ENCODE measurements at places on chromosomes 2 and 18.

DNA sequence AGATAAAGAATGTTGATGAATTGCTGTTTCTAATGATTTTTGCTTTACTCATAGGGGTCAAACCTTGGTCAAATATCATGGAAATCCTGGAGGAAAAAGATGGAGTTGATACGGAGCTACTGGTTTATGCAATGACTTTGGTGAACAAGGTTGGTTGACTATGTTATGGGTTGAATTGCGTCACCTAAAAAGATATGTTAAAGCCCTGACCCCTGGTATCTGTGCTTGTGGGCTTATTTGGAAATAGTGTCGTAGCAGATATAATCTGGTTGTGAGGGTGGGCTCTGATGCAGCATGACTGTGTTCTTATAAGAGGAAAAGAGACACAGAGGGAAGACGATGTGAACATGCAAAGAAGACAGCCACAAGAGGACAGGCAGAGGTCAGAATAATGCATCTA, 226.2 kb downstream of the TPGS2 start:
- no peak for DNase-seq
- H3K27me3 ChIP-seq: no peaks in the 10 kb centered on the region

DNA sequence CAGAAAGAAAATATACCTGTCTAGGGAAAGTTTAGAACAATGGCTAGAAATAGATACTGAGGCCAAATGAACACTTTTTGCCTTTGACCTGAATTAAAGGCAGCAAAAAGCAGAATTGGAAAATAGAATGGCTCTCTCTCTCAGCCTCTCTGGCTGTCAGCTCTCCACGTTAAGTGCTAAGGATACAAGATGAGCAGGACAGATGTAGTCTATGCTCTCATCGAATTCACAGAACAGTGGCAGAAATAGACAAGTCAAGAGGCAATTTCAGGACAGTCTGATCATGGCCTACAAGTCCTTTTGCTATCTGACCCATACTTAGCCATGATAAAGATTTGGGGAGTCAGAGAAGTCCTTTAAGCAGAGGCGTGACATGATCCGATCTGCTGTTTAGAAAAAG, 120.2 kb upstream of the CREB1 start:
- peaks cover 15% of the 10 kb centered on the region for H3K4me1 ChIP-seq
- H3K36me3 ChIP-seq: no peaks in the 10 kb centered on the region
- H3K4me3 ChIP-seq: no peak overlapping the region
- H3K27me3 ChIP-seq: no peaks in the 10 kb centered on the region
- no peak overlapping the region for H3K27ac ChIP-seq
- no peak for DNase-seq

- H3K4me1 ChIP-seq: no peaks in the 10 kb centered on the region
- no peak overlapping the region for H3K4me3 ChIP-seq
- H3K27me3 ChIP-seq: no peaks in the 10 kb centered on the region
- peaks cover 11% of the 10 kb centered on the region for H3K36me3 ChIP-seq
- no peak for DNase-seq
- H3K27ac ChIP-seq: no peak overlapping the region
These were observed 121.6 kb downstream of the ZRANB3 start for GRCh38 chr2:135409436-135409835.

GRCh38 chr2:149164296-149164695, 125.8 kb downstream of the LYPD6B start:
- no peaks in the 10 kb centered on the region for H3K27me3 ChIP-seq
- no peak for DNase-seq
- no peaks in the 10 kb centered on the region for H3K4me1 ChIP-seq
- no peak overlapping the region for H3K4me3 ChIP-seq

DNA sequence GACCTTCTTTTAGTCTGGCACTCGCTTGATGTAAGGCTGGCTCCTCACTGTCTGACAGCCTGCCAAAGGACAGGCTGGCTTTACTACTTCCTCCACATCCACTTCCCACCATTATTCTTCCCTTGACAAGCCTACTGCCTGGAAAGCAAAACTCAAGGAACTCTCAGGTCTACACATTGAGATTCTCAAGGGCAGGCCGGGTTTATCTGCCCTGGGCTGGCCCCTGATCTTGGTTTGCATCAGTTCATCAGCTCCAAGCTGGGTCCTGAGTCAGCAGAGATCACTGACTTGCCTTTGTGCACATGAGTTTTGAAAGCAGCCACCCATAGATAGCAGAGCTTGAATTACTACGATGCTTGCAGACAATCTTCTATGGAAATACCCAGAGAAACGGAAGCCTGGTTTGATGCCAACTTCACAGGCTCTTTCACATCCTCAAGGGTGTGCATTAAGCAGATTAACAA, 53.9 kb downstream of the KCTD18 start:
- no peaks in the 10 kb centered on the region for H3K27me3 ChIP-seq
- H3K27ac ChIP-seq: no peak overlapping the region
- H3K4me1 ChIP-seq: peaks cover 16% of the 10 kb centered on the region
- DNase-seq: no peak
- peaks cover 11% of the 10 kb centered on the region for H3K36me3 ChIP-seq

- no peak overlapping the region for H3K27ac ChIP-seq
- peaks cover 4% of the 10 kb centered on the region for H3K36me3 ChIP-seq
- peaks cover 21% of the 10 kb centered on the region for H3K4me1 ChIP-seq
- DNase-seq: peak; percentile 81
These were observed 2.1 kb upstream of the SNED1 start for GRCh38 chr2:240996161-240996833.
